ENCODE measurements at places on chromosomes 5 and 9.

DNA sequence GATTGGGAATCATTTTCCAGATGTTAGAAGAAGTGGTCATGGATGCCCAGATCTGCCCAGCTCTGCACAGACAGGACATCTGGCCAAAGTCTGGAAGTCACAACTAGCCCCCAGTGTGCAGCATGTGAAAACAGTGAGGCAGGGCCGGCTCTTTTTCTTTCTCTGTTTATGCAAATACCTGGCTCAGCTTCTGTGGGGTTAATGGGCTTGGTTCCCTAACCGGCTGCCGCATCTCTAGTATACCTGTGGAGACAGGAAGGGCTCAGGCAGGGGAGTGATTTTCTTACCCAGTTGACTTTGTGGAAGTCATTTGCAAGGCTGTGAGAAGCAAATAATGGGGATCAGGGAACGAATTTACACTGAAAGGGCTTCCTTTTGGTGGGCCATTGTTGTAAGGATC is 254.8 kb upstream of the PANK3 start:
- no peak for DNase-seq

- DNase-seq: no peak
These were observed 45.3 kb upstream of the ANGPTL2 start for GRCh38 chr9:127167560-127168326.

DNA sequence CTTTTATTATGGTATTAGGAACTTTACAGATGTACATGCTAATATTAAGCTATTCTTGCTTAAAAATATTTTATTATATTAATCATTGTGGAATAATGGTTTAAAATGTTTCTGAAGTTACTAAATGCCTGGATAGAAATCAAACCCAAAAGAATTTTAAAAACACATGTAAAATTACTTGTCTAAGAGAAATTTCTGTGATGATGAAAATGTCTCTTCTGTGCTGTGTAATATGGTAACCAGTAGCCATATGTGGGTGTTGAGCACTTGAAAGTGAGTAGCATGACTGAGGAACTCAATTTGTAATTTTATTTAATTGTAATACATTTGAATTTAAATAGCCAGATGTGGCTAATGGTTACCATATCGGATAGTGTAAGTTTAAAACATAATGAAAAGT is 66.7 kb upstream of the HSPB3 start:
- DNase-seq: no peak

GRCh38 chr9:101705135-101705661 is 33.2 kb downstream of the GRIN3A start:
- no peak for DNase-seq

DNA sequence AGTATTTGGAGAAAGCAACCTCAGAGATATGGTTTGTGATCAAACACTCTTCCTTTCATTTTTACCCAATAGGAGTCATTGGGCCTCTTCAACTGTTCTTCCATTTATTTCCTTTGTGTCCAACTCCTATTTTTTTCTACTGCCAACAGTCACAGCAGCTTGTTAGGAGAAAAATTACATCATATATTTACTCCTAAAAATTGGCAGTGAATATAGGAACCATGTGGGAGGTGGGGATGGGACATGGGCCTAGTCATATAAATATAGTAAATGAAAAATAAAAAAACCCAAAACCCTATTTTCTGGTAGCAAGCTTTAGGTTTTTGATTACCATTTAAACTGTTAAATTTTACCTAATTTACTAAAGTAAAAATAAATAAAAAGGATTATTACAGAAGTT is 134.9 kb upstream of the MPDZ start:
- no peak for DNase-seq

- DNase-seq: no peak
These were observed 13.6 kb downstream of the RNF145 start for GRCh38 chr5:159195775-159196174.

- no peak for DNase-seq
These were observed 45.3 kb downstream of the INSL6 start for GRCh38 chr9:5140151-5140550.

GRCh38 chr9:4732890-4733289 is 8.1 kb downstream of the AK3 start:
- DNase-seq: no peak

DNA sequence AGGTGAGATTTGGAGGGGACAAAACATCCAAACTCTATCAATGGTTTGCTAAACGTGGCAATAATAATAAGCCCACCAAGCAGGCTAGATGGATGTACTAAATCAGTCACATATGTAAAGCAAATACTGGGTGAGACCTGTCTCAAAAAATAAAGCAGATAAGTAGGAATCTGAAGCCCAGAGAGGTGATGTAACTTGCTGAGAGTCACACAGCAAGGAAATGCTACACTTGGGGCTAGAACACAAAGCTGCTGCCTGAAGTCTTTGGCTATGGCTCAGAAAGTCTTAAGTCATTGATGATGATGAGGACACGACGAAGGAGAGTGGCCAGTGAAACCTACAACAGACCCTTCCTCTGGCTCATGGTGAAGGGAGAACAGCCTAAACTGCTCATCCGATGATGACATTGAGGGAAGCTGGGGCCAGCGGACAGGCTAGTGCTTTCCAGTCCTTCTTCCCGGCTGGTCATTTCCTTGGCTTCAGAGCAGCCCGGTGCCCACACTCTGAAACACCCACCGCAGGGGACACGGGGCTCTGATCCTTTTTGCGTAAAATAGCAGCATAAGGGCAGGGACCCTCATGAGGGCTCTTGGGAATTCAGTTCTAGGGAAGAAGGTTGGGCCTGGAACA is 14.1 kb downstream of the DUSP1 start:
- no peak for DNase-seq

GRCh38 chr9:16625161-16625631 is 245.3 kb downstream of the BNC2 start:
- DNase-seq: no peak

DNA sequence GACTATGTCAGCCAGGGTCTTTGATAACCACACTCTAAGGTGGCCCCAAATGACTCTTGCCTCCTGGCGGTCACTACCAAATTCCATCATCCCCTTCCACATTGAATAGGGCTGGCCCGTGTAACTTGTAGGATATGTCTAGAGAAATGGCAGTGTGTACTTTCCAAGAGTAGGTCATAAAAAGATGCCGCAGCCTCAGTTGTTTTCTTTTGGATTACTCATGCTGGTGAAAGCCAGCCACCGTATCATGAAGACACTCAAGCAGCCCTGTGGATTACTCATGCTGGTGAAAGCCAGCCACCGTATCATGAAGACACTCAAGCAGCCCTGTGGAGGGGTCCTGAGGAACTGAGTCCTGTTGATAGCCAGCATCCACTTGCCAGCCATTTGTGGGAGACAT is 172.0 kb upstream of the TBC1D2 start:
- no peak for DNase-seq

- DNase-seq: no peak
These were observed 43.8 kb upstream of the PLEKHG4B start for GRCh38 chr5:48192-48591.

DNA sequence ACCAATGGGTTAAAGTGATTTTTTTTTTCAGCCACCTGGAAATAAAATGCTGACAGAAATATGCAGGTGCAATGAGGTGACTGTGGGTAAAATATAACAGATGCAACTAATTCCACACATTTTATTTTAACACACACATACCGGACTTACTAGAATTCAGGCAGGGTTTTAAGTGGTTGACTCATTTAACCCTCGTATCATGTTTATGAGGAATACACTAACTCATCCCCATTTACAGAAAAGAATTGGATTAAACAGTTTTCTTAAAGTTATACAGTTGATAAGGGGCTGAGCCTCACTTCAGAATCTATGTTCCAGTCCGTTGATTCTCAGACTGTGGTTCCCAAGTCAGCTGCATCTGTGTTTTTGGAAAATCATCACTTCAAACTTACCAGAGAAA is 207.5 kb downstream of the CHSY3 start:
- no peak for DNase-seq

DNA sequence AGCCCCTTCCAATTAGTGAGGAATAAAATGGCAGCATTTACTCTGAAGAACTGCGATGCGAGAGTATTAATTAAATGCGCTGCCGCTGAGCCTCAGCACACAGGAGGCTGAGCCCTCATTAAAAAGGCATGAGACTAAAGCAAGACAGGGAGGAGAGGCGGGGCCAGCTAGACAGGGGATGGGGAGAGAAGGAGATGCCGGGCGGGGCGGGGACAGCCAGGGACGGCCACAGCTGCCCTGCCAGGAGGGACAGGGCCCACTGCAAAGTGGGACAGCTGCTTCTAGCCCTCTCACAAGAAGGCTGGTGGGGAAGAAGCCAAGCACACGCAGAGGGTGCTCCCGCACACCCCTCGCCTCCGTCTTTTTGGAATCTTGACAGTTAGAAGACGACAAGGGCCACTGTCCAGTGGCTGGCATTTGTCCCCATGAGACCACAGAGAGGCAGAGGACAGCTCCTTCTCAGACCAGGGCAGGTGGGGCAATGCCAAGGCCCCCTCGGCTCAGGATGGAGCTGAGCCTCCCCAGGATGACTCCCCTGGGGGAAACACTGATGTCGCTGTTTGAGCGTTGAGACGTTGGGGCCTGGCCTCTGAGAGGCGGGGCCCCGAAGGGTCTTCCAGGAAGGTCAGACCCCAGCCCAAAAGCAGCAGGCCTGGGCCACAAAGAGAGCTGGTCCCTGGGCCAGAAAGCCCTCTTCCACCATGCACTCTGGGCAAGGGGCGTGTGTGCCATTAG is 26.9 kb downstream of the ADAMTS2 start:
- DNase-seq: no peak

DNA sequence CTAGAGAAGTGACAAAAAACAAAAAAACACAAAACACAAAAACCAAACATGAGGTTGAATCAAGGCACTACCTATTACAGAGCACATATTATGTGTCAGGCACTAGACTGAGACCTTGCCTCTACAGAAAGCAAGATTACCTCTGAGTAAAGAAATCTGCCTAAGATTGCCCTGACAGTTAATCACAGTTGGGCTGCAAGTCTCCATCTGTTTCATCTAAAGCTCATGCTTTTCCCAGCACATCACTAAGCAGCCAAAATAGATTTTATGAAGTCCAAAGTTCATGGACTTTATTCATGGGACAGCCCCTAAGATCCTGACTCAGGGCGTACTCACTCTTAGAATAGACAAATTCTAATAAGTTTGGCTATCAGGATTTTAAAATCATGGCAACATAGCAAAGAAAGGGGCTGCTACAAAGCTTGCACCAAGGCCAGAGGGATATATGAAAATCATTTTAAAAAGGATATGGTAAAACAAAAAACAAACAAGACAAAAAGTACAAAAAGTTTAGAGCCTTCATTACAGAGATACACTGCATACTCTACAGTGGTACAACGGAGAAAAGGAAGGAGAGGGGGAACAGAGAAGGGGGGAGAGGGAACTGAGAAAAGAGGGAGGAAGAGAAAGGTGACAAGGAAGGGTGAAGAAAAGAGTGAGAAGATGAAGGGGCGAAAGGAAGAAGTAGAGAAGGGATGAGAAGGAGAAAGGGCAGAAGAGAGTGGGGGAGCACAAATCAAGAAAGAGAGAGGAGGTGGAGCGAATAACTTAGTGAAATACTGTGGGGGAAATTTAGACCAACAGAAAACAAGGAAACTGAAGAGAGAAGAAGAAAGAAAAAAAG is 58.2 kb downstream of the RICTOR start:
- no peak for DNase-seq

DNA sequence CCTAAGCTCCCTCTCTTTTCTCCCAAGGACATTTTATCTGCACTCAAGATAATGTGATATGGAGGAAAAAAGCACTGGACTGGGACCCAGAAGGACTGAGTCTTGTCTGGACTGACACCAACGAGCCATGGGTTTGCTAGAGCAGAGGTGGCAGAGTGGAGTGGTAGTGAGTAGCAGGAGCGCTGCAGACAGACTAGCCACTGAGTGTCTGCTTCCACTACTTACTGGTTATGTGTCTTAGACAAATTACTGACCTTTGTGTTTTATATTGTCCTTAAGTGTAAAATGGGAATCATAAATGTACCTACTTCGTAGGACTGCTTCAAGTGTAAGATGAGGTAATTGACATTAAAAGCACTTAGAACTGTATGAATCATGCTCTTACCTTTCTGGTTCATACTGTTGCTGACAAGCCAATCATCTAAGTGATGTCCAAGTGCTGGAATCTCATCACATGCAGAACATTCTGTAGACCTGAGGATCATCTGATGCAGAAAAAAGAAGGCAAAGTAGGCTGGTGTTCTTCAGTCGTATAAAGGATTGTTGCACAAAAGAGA is 12.5 kb upstream of the PRLR start:
- DNase-seq: no peak

DNA sequence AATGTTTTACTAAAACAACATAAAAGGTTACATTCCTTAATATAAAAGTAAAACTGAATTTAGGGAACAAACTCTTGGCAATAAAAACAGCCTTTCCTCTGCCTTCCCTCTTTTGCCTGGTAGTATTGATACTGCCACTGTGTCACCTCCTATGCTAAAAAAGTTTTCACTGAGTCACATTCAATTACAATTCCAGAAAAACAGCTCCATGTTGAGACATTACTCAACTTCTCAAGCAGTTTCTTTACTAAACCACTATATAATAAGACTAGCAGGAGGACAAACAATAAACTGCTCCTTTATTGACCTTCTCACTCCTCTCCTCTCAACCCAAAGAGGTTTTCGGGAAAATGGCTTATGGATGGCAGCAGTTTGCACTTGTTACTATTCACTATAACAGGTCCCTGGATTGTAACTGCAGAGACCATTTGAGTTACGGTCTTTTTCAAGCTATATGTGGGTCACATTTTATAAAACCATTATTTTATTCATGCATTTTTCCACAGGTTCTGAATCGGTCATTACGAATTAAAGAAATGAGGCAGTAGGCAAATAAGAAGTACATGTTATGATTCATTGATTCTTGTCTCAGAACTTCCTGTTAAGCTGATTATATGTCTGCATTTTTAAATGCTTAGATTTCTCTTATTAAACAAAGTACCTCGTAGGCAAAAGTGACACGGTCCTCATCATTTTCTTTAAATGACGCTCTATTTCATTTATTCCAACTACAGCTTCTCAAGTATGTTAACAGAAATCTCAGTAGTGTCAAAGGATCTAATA is 2.1 kb downstream of the ZDHHC21 start:
- DNase-seq: no peak

DNA sequence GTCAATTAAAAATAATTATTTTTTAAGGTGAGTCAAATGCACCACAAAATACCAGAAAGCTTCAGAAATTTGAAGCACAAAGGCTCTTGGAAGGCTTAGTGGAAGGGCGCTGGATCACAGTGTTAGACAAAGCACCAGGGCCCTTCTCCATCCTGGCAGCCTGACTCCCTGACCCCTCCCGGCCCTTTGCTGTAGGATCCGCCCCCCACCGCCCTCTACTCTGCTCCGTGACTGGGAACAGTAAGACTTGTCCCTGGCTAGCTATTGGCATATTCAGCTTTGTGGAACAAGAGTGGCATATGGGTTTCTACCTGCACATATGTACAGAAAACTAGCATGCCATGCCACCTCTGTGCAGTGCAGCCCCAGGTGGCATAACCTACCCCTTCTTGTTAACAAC is 222.1 kb downstream of the SYK start:
- no peak for DNase-seq
